ENCODE measurements at places on chromosomes 3 and 15. TPM values are rescaled to one million over a fixed set of nuclear protein-coding genes. Genes with fewer than 3 reads are reported as not detected.

The FBXO40 gene
- 0.05 TPM for total RNA-seq

DNA sequence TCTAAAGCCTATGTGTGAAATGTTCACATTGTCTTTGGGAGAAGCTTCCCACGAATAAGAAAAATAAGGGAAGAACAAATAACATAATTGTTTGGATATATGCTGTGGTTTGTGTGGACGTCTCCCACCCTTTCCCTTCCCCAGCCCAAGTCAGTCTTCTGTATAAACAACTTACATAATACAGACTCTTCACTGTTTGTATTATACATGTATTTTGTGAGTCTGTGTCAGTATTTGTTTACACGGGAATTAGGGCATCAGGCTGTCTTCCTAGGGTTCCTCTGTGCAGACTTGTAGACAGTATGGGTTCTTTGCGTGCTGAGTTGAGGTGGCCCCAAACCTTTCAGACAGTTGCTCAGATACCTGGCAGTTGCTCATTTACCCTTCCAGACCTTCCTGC is 103.4 kb downstream of the IGF1R start:
- DNase-seq, result no peak

- DNase-seq, result no peak
Measured at GRCh38 chr3:191362037-191362436, 31.7 kb upstream of the UTS2B start.

DNA sequence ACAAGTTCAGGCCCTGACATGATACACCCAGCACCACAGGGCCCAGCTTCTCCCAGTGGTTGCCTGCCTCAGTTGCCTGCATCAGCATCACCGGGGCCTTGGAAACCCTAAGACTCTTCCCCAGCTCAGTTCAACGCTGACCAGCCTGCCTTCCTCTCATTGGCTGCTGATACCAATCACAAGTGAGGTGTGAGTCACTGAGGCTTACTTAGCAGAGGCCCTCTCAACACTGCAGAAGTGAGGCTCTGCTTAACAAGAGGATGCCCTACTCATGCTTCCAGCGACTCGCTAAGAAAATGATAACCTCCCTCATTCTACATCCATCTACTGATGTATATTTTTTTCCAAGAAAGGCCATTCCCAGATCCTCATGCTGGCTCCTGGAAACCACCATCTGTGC is 151.9 kb downstream of the ADAMTS17 start:
- no peak for DNase-seq

DNA sequence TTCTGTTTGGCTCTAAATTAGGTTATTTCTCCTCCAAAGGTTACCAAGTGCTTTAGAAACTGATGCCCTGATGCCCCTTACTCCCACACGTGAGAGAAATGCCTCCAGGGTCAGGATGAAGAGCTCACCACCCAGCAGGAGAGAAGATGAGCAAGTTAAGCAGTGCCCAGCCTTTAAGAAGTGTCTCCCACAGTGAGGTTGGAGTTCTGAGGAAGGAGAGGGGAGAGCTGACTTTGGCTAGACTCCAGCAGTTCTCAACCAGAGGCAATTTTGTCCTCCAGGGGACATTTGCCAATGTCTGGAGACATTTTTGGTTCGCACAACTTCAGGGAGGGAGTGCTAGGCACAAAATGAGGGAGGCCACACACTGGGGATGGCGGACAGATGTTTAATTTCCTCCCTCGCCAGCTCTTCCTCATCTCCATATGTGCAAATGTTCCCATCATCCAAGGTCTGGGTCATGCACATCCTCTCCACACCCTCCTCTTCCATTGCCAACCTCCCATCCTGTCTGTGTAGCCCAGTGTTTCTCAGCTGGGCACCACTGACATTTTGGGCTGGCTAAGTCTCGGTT is 50.6 kb upstream of the SLC7A14 start:
- no peak for DNase-seq

- peak; percentile 66 for DNase-seq
Measured at GRCh38 chr3:51099794-51100535, 285.1 kb upstream of the MANF start.

- peak; percentile 84 for DNase-seq
Measured at GRCh38 chr15:40069178-40070165, 30.5 kb upstream of the SRP14 start.

- DNase-seq, result no peak
Measured at GRCh38 chr3:23537101-23537551, 268.6 kb upstream of the UBE2E1 start.

The MYEF2 gene
- 7.7 TPM for total RNA-seq

The TMEM158 gene
- total RNA-seq, result 248 TPM

- no peak for DNase-seq
Measured at GRCh38 chr3:5423523-5423922, 236.0 kb downstream of the EDEM1 start.

The CORO2B gene
- 12.3 TPM for total RNA-seq

- DNase-seq, result no peak
Measured at GRCh38 chr15:43230640-43231115, 9.9 kb upstream of the EPB42 start.

- no peak for DNase-seq
Measured at GRCh38 chr3:196440696-196441095, 8.5 kb upstream of the UBXN7 start.

DNA sequence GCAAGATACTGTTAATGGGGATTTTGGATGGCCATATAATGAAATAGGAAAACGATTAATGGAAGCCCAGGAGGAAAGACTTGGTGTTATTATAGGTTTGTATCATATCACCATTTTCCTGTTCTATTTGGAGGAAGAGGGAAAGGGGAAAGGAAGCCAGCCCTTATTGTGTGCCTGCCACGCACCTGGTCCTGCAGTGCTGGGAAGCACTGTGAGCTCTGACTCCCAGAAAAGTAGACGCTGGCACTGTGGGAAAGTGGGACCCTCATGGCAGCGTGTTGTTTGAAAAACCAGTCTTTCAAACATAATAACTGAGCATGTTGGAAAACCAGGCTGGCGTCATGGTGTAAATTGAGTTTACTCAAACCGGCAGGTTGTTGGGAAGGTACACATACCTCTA is 22.0 kb downstream of the CGNL1 start:
- no peak for DNase-seq
